Stomach (tissue), 19 donors: ENCODE measurements at places on chromosomes 7 and 10.

- DNase-seq: no peak
These were observed 74.8 kb upstream of the HDAC9 start for GRCh38 chr7:18420748-18421147.

GRCh38 chr7:36573066-36573465 lies 151.2 kb downstream of the AOAH start:
- no peak for DNase-seq

DNA sequence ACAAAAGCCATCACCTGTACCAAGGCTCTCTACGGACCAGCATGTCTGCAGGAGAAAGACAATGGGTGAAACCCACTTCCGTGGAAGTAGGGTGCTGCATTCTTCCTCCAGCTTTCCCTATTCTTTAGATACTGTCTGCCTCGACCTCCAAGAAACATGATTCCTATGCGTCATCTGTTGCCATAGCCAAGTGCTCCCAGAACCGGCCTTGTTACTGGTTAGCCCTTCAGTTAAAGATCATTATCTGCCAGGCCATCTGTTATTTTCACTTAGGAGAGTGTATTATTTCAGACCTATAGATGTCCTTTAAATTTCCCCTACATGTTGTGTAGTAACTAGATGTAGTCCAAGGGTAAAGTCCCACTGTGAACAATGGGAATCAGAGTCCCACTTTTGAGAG lies 89.0 kb upstream of the KIAA1217 start:
- no peak for DNase-seq

- no peak for DNase-seq
These were observed 58.2 kb downstream of the TMEM270 start for GRCh38 chr7:73918926-73919693.

DNA sequence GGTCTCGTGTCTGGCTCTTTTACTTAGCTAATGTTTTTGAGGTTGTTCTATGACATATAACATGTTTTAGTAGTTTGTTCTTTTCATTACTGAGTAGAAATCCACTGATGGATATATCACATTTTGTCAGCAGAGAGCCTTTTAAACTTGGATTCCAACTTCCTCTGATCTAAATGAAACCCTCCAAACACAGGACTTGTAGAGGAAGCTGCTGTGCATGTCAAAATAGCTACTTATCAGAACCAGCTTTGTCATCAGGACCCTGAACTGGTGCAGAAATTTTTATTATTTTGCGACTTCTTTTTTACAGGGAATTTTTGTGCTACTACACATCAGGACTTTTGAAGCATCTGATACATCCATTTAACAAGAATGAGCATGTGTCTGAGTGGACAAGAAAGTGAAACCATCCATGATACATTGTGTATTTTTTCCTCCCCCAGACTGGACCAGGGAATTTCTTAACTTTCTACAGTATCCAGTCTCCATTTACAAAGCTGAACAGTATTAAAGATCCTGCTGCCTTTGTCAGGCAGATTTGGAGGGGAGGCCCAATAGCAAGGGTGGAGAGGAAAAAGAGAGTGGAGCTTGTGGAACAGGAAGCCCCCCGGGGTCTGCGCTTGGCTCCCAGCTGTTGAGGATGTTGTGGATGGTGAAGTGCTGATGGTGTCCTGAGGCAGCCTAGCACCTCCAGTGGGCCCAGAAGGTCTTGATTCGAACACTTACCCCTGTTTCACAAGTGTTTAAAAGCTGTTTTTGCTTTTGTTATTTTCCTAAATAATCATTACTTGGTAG lies 29.3 kb upstream of the MTPAP start:
- DNase-seq: no peak

- DNase-seq: no peak
These were observed 62.3 kb downstream of the TMEM26 start for GRCh38 chr10:61390851-61391250.

GRCh38 chr10:71657604-71658466 lies 61.7 kb downstream of the C10orf105 start:
- no peak for DNase-seq

- DNase-seq: no peak
These were observed 625.4 kb upstream of the POM121L12 start for GRCh38 chr7:52410032-52410431.

DNA sequence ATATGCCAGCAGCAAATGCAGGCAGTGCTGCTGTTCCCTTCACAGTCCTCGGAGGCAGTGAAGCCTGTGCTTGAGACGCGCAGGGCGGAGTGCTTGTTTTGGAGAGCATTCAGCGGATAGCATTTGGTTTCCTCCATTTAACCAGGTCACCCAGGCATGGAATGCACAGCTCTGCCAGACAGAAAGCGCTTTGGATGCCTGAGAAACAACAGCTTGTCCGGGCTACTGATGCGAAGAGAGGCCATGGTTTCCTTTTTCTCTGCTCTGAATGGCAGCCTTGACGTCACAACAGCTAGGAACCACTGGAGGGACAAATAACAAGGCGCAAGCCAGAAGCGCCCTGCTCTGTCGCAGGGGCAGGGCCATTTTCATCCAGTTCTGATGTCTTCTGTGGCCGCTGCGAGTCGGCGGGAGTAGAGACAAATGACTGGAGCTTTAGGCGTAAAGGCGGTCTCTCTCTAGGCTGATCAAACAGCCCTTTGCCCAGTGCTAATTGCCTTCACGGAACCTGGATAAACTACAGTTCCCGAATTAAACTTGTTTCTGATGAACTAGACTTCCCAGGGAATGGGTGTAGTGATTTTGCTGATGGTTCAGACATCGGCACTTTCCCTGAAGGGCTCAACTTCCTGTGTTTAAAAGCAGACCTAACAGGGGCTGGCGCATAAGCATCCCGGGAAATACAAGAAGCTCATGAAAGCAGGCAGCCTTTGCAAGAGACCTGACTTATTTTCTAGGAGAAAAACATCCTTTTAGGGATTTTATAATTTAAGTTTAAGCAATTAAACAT lies 187.6 kb upstream of the KLF14 start:
- DNase-seq: peak; percentile 80

- no peak for DNase-seq
These were observed 281.8 kb downstream of the KCNMA1 start for GRCh38 chr10:77355844-77356243.

GRCh38 chr10:129279446-129280154 lies 187.4 kb upstream of the MGMT start:
- peak; percentile 60 for DNase-seq

DNA sequence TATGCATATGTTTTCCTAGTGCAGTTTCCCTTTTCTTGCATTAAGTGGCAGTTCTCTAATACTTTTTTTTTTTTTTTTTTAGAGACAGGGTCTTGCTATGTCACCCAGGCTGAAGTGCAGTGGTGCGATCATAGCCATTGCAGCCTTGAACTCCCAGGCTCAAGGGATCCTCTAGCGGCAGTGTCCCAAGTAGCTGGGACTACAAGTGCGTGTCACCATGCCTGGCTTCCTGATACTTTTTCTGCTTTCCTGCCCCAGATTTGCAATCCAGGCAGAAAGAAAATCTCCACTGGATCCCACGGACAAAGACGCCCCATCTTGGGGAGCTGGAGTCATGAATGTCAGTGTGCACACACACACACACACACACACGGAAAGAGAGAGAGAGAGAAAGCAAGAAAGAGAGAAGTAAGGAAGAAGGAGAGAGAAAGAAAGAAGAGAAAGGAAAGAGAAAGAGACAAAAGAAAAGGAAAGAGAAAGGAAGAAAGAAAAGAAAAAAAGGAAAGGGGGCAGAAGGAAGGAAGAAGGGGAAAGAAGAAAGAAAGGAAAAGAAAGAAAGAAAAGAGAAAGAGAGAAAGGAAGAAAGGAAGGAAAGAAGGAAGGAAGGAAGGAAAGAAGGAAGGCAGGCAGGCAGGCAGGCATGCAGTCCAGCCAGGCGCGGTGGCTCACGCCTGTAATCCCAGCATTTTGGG lies 37.5 kb upstream of the OCM2 start:
- no peak for DNase-seq

- DNase-seq: peak; percentile 86
These were observed 50.2 kb downstream of the LAMB4 start for GRCh38 chr7:108079648-108080591.

DNA sequence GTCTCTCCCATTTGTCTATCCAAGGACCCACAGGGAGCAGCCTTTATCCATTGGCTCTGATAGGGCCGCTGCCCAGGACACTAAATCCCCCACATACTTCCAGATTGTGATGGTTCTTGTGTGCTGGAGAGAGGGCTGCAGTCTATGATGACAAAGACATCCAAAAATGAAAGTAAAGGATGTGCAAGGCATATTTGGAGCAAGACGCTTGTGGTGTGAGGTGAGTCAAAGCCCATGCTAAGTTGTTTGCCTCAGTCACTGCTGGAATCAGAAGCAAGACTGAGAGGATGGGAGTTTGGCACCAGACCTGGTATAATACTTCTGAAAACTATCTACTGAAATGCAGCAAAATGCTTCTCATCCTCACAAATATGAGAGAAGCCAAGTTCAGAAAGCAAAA lies 22.7 kb downstream of the ZNF22 start:
- no peak for DNase-seq
